ENCODE measurements at places on chromosomes 3 and 15.

GRCh38 chr15:29475096-29475495 lies 205.5 kb upstream of the NSMCE3 start:
- no peak for DNase-seq

DNA sequence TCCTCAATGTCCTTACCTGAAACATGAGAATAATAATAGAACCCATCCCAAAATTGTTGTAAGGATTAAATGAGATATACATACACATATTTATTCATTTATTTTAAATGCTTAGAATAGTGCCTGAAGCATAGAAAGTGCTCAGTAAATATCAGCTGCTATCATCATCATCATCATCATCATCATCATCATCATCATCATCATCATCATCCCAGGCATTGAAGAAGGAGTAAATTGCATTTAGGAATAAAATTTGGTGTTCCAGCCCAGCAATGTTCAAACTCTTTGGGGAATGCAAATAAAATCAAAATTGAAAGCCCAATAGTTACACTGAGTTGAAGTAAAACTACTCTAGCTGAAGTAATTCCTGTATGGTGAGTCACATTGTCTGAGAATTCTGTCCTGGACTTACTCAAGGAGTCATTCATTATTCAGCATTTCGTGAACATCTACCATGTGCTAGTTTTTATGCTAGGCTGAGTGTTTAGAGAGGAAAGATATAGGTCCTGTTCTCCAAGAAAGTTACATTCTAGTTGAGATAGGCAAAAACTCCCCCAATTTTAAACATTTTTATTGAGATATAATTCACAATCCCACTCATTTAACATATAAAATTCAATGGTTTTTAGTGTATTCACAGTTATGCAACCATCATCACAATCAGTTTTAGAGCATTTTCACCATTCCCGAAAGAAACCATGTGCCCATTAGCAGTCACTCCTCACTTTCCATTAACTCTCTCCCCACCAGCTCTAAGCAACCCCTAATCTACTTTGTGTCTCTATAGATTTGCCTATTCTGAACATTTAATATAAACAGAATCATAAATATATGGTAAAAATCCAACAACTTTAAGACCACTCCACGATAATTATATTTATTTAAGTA lies 107.2 kb downstream of the FRMD5 start:
- DNase-seq, result peak; percentile 84

GRCh38 chr3:190070622-190071347 lies 49.9 kb downstream of the P3H2 start:
- DNase-seq, result no peak

GRCh38 chr3:28476194-28476593 lies 127.6 kb upstream of the AZI2 start:
- DNase-seq, result peak; percentile 43

DNA sequence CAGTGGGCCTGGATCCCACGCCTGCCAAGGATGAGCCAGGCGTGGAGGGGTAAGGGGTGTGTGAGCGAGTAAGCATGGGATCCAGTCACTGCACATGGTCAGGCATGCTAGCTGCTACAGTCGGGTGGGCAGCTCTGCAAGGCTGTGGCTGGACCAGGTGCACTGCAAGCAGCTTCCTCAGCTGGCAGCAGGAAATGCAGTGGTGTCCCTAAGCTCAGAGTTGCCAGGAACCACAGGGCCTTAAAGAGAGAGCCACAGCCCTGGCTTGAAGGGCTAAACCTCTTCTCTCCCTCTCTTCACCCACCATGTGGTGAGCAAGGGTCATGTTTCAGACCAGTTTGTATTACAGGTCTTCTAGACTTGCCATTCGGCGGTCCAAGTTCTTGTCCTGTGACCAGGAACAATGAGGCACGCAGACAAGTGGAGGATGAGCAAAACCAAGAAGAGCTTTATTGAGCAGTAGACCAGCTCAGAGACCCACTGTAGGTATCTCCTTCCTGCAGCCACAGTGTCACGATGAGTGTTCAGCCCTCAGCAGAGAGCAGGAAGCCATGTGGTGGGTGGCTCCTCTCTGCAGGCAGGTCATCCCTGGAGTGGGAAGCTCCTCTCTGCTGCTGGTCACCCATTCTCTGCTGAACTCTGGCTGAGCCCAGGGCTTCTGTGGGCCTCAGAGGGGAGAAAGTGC lies 511.9 kb downstream of the PYDC2 start:
- DNase-seq, result no peak

- no peak for DNase-seq
Observed at GRCh38 chr3:122794483-122794778, 438 bp upstream of the SLC49A4 start.

DNA sequence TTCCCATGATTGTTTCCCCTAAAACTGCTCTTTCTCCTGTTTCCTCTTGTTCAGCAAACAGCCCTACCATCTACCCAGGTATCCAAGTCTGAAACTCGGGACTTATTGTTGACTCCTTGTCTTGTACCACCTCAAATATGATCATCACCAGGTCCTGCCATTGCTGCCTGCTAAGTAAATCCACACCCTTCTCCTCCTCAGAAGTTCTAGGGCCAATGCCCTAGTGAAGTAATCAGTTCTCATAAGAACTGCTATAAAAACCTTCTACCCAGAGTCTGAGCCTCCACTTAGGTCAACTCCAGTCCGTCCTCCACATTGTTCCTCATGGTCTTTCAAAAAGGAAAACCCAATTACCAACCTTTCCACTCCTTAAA lies 77.0 kb upstream of the IL12A start:
- DNase-seq, result no peak

GRCh38 chr3:64244011-64244942 lies 19.0 kb upstream of the PRICKLE2 start:
- peak; percentile 23 for DNase-seq
